ENCODE measurements at places on chromosomes 16 and 17. TPM values are rescaled to one million over a fixed set of nuclear protein-coding genes. Genes with fewer than 3 reads are reported as not detected.

The ABI3 gene
- 6.5 TPM for polyA plus RNA-seq

The HOXB3 gene
- polyA plus RNA-seq, result 114 TPM

The SLC38A8 gene
- polyA plus RNA-seq, result not detected

The ACE gene
- polyA plus RNA-seq, result 54.7 TPM

The DHODH gene
- 19.3 TPM for polyA plus RNA-seq

The TMEM97 gene
- polyA plus RNA-seq, result 42.7 TPM

The FBXL16 gene
- polyA plus RNA-seq, result 0.48 TPM

The VASN gene
- 14.9 TPM for polyA plus RNA-seq

All from left lung (tissue), 14 donors.